Activated naive CD4-positive, alpha-beta T cell treated with anti-CD3 and anti-CD28 coated beads, Interleukin-2, amount 50 U/mL, for 72 hours (primary cell): ENCODE measurements at places on chromosomes 7 and 10.

DNA sequence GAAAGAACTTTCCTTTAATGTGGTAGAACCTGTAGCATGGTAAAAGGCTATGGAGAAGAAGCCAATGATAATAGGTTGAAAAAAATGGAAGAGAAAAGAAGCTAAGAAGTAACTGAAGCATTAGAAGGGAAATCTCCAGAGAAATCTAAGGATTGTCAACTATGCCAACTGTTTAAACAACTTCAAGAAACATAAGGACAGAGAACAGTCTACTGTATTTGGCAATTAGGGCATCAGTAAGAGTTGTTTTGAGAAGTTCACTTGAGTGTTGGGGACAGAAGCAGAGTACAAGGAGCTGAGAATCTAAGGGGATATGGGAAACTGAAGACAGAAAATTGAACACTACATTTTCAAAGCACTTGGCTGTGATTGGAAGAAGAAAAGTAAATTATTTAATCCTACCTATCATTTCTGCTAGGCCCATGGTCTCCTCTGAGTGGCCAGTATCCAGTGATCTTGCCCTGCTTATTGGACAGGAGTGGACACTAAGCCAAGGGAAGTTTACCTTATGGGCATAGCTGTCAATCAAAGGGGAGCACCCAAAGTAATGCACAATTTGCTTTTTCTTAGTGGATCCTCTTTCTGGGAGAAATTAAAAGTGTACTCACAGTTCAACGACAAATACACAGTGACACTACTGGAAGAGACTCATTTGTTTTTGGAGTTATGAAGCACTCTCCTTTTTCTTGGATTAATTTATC is 56.4 kb upstream of the CCDC71L start:
- DNase-seq: no peak

GRCh38 chr7:5397736-5398135 is 25.9 kb downstream of the TNRC18 start:
- DNase-seq: no peak

DNA sequence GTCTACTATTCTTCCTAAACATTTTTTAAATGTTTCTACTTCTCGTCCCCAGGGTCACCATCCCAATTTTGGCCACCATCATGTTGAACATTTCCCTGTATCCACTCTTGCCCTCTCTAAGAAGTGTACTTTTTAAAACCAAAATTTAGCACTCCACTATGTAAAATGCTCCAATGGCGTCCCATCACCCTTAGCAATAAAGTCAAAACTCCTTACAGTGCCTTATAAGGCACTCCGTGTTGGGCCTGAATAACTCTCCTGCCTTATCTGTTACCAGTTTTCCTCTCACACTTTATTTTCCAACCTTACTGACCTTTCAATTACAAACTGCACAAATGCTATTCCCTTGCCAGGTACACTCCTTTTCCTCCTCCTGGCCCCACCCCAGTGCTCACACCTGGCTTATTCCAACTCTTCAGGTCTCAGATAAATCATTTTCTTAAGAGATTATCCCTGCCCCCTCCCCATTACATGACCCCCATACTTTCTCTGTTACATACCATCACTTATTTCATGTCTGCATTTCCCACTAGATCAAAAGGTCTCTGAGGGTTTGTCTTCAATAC is 1.3 kb downstream of the TMEM168 start:
- no peak for DNase-seq

DNA sequence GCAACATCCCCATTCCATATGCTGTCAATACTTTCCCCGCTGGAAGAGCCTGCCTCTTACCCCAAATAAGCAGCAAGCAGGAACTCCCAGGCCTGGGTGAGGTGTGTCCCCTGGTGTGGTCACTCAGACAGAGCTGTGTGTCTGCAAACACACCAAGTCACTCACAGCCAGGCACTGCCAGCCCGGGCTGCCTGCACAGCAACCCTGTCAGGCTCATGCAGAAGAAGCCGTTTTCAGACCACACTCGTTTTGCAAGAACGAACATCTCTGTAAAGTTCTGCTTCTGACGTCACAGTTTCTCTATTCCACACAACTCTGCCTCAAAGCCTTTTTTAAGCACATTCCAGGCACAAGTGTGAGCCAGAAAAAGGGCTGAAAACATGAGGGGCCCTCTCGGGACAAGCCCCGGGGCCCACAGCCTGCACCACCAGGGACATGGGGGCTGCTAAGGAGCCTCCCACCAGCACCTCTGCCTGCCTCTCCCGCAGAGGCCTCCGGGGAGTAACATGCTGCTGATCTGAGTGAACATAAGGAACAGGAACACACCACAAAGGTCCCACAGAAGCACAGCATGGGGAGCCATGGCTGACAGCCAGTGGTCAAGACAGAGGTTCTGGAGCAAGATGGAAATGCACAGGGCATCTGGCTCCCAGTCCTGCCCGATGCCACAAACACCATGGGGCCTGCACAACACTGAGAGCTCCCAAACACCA is 11.4 kb downstream of the PTPRN2 start:
- no peak for DNase-seq

- no peak for DNase-seq
Measured at GRCh38 chr7:53504914-53505313, 469.5 kb downstream of the POM121L12 start.

DNA sequence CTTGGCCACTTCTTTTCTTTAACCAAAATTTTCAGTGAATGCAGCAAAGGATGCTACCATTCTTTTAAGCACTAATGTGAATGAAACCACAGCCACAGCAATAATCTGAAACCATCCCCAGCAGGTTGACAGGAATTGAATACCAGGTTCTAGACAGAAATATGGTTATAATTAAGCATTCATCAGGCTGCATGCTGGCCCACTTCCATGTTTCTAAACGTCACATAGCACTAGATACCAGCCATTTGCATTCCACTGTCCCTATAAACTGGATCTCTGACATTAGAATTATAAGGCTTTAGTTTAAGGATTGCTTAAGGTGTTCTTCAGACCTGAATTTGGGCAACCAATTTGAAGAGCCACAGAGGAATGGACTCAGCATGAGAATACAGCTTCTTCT is 340.8 kb upstream of the KLF6 start:
- DNase-seq: no peak

GRCh38 chr7:29780346-29780745 is 26.0 kb upstream of the WIPF3 start:
- DNase-seq: no peak

DNA sequence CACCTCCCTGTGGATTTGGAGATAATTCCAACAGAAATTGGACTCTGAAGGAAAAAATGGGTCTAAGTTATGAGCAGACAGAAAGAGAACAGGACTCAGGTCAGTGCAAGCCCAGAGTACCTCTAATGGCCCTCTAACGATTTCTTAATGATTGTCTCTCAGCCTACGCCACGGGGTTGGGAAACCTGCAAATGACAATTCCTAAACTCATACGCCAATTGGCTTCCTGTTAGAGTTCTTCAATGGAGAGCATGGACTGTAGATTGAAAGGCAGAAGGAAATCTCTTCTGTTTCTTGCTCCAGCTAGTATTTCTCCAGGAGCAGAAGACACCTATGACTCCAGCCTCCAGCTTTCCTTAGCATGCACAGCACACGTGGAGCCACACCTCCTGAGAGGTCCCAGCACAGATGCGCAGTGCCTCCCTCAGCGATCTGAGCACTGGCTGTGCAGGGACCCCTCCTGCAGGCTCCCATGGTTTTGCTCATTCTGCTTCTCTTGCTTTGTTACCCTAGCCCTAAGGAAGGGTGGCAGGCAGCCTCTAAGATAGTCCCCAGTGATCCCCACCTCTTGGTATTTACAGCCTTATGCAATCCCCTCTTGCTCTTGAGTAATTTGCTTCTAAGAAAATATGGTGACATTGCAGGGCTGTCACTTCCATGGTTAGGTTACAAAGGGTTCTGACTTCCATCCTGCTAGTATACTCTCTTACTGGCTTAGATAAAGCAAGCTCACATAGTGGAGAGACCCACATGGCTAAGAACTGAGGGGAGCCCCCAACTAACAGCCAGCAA is 30.1 kb downstream of the DENND11 start:
- no peak for DNase-seq
